ENCODE measurements at places on chromosomes 1 and 21. TPM values are rescaled to one million over a fixed set of nuclear protein-coding genes. Genes with fewer than 3 reads are reported as not detected.

Gene ZSWIM5
- 4.7 TPM for total RNA-seq

Gene TMIGD3
- total RNA-seq: not detected

Gene EPHA8
- total RNA-seq: not detected

Gene C8A
- not detected for total RNA-seq

Gene SLC25A34
- total RNA-seq: 0.65 TPM

Gene FAM163A
- not detected for total RNA-seq

Gene DLGAP3
- total RNA-seq: not detected

Gene MAP1LC3C
- 0.09 TPM for total RNA-seq

Gene PM20D1
- total RNA-seq: not detected

GRCh38 chr1:70207492-70207891, 2.1 kb upstream of the LRRC40 start:
- DNase-seq: no peak

DNA sequence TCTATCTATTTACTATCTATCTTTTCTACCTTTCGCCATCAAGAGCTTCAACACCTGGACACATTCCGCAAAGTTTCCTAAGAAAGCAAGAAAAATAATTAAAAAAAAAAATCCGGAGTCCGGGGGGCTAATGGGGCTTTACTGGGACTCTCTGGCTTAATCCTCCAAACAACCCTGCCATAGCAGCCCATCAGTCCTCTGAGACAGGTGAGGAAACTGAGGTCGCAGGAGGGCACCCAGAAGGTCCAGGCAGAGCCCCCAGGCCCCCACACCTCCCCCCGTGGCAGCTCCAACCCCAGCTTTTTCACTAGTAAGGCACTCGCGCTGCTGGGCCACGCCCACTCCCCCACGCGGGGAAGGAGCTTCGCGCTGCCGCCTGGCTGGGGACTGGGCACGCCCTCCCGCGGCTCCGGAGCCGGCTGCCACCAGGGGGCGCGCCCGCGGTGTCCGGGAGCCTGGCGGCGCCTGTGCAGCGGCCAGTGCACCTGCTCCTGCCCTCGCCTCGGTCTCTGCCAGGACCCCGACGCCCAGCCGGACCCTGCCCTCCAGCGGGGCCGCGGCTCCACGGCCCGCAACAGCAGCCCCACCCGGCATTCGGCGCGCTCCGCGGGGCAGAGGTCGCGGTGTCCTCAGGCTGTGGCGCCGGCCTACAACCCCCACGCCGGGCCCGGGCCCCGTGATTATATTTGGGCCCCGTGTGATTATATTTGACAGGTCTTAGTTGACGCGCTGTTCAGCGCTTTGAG, 54.1 kb upstream of the SAMD11 start:
- DNase-seq: peak; percentile 17

GRCh38 chr1:186595969-186596368, 84.3 kb downstream of the PTGS2 start:
- DNase-seq: no peak

GRCh38 chr1:119782631-119783325, 14.1 kb upstream of the HMGCS2 start:
- no peak for DNase-seq

DNA sequence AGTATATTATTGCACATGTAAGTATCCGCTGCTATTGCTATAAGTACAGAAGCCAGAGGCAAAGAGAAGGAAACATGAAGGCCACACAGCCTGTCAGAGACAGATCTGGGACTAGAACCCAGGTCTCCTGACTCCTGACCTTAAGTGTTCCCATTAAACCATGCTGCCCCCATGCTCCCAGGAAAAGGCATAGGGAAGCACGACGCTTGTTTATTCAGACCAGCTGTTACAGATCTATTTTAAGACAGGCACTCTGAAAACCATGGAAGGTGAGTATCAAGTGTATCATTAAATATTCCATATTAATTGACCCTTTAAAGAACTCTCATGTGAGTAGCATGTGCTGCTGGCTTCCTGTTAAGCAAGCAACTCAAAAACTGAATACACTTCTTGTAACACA, 11.4 kb downstream of the VAV3 start:
- DNase-seq: no peak

DNA sequence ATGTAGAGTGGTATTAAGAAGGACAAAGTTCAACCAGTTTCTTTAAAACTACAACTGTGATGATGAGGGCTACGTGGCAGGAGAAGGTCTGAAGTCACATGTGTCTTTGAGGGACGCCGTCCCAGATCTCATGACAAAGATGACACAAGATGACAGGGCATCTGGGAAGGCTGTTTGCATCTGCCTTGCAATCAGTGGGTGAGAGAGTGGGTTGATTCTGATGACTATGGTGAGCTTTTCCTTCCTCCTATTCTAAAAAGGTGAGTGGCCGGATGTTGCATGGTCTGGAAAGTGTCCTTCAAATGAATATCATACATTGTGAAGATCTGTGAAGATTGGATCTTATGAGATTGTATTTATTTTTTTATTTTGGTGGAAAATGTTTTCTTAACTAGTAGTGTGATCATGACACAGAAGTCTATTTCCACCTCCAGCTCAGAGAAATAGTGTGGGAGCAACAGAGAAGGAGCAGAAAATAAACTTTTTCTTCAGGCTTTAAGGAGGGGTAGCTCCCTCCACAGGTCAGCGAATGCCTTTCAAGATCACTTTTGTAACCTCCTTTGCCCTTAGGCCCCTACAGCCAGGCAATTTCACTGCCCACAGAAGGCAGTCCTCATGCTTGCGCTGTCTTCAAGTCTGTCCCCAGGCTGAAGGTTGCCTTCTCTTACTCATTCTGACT, 76.0 kb upstream of the ATF3 start:
- no peak for DNase-seq

DNA sequence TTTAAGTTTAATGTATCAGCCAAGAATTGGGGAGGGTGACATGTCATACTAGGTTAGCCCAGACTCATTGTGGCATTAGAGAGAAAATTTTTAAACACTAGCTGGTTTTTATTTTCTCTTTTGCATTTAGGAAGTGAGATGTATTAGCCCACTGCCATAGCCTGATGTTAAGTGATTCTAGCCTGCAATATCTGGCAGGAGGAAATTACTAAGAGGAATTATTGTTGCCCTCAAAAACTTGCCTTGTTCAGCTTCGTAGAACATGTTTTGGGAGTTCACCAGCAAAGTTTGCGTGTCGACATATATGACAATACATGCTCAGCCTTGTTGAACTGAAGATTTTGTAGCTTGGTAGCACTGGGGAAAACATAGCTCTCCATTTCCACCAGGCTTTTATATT, 12.5 kb downstream of the ADAM30 start:
- DNase-seq: no peak

- DNase-seq: peak; percentile 99
These were observed 90.2 kb upstream of the TSPAN2 start for GRCh38 chr1:115179397-115180079.

DNA sequence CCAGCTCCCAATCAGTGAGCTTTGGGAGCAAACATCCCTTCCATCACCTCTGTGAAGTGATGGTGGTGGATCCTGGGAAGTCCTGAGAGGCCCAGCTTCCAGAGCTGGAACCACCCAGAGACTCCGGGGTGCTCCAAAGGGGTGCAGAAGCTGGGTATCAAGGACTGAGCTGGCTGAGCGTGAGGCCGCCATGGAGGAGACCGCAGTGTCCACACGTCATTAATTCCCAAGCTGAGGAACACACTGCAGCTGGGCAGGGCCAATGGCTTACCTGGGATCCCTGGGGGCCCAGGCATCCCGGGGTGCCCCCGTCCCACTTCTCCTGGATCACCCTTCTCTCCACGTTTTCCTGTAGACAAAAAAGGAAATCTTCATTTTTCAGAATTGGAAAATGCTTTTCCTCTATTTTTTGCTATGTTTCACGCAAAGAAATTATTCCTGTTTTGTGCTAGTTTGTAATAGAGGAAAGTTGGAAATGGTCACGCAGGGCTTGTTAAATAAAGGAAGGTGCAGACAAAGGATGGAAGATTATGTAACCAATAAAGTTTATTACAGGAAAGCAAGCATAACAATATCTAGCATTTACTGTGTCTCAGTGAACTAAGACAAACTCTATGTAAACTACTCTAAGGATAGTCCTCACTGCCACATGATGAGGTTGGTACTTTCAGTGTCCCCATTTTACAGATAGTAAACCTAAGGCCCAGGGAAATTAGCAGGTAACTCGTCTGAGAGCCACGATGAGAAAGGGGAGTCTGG, 15.4 kb downstream of the COL9A2 start:
- DNase-seq: no peak

GRCh38 chr1:89935235-89935634, 59.7 kb upstream of the ZNF326 start:
- DNase-seq: no peak

GRCh38 chr1:242787968-242788367, 263.5 kb upstream of the PLD5 start:
- no peak for DNase-seq

- no peak for DNase-seq
These were observed 37.5 kb upstream of the C1orf105 start for GRCh38 chr1:172382990-172383389.

DNA sequence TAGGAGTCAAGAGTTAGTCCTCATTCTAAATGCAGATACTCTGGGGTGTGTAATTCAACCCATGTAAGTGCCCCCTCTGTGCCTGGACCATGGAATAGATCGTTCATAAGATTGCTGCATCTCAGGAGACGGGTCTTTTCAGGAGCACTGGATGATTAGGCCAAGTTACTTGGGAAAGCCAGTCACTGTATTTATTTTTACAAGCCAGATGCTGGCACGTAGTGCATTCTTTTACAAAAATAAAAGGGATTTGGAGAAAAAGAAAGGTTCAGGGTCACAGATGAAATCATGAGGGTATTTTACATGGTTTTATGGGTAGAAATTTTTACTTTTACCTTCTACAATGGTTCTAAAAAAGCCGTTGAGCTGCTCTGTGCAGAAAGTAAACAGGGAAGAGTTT, 102.6 kb upstream of the UBE2U start:
- DNase-seq: peak; percentile 52

DNA sequence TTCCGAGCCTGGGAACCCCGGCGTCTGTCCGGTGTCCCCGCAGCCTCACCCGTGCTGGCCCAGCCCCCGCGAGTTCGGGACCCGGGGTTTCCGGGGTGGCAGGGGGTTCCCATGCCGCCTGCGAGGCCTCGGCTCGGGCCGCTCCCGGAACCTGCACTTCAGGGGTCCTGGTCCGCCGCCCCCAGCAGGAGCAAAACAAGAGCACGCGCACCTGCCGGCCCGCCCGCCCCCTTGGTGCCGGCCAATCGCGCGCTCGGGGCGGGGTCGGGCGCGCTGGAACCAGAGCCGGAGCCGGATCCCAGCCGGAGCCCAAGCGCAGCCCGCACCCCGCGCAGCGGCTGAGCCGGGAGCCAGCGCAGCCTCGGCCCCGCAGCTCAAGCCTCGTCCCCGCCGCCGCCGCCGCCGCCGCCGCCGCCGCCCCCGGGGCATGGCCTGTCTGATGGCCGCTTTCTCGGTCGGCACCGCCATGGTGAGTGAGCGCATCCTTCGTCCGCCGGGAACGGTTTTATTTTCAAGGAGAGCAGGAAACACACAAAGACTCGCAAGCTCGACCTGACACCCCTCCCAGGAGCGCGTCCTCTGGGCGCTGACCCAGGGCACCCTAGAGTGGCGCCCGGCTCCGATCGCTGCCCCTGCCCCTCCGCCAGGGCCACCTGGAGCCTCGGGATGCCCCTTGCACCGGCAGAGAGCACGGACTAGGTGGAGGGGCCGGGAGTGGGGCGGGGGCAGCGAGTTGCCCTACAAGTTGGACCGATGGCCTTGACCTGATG, at the start of gene ABCG1:
Gene ABCG1 (plus strand): TSS at position 305 of the 770 bp plus-strand sequence. CDS start 123 bp downstream, at position 428.
- no peak for DNase-seq

- DNase-seq: no peak
These were observed 249.8 kb downstream of the USH2A start for GRCh38 chr1:216173376-216173995.

GRCh38 chr1:170592591-170593111, 60.7 kb downstream of the GORAB start:
- peak; percentile 45 for DNase-seq

- DNase-seq: no peak
These were observed 28.9 kb upstream of the LAPTM5 start for GRCh38 chr1:30786264-30786991.

DNA sequence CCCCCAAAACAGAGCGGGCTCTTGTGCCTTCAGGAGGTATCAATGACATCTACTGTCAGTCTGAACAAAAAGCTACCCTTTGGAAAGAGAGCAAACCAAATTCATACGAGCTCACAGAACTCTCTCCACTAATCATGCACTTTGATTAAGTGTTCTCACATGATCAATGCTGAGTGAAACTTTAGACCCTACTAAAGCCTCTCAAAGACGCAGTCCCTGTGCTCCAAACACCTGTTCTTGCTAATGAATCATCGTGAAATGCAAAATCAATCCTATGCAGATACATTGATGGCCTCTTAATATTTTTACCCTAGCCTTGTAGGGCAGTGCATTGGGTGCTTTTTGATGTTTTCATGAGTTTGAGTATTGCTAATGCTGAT, 113.4 kb downstream of the ZBTB18 start:
- no peak for DNase-seq

DNA sequence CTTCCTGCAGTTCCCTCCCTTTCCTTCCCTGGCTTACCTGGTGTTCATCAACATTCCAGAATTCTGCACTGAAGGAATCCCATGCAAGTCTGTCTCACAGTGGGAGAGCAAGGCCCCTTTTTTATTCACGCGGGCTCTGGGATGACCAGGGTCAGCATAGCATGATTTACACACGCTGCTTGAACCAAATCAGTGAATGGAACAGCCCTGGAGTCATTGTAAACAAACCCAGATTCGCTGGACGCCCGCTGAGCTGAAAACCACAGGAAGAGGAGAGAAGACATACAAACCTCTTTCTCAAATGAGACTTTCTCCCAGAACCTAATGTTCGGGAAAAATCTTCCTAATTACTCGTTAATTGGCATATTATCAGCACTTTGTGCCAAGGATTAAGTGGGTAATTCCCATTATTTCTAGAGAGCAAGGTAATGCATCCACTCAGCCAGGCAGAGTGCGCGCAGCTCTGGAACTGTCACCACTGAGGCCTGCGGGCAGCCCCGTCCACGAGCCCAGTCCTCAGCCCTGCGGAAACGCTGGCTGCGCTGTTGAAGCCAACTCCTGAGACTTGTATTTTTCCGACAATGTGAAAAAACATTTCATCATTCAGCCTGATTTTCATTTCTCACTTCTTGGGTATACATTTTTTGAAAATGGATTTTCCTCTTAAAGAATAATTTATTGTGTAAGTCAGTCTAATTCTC, 140.0 kb downstream of the ETS2 start:
- DNase-seq: no peak

- DNase-seq: no peak
These were observed 83.5 kb upstream of the ZNF326 start for GRCh38 chr1:89911191-89911991.

GRCh38 chr1:55468142-55468795, 253.1 kb upstream of the USP24 start:
- peak; percentile 70 for DNase-seq

- DNase-seq: no peak
These were observed 60.6 kb upstream of the C1orf21 start for GRCh38 chr1:184326278-184326677.

DNA sequence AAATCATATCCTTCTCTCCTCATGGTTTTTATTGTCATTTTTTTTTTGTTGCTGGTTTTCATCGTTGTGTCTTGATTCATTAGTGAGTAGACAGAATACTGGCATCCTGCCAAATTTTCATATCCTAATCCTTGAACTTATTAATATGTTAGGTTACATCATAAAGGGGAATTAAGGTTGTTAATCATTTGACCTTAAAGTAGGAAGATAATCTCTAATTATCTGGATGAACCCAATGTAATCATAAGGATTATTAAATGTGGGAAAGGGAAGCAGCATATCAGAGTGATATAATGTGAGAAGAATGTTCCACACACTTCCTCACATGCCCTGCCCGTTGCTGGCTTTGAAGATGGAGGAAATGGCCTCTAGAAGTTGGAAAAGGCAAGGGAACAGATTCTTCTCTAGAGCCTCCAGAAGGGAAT, 299.7 kb downstream of the HMCN1 start:
- DNase-seq: peak; percentile 40

Data from fibroblast of the aortic adventitia (primary cell).